ENCODE measurements at places on chromosomes 16 and 17.

DNA sequence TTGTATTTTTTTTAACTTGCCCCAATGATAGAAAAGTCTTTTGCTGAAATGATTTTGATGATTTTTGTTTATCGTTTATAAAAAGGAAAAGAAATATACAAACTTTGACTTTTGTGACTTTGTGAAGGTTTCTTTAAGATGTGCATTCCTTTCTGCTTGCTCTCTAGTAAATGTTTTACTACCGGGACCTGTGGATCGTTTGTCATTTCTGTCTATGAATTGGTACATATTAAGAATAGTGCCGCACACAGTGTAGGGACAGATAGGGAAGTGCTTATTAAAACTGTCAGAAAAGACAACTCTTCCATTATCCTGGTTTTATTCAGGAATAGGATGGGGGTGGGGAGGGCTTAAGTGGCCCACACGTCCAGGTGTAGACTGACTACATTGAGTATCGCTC, 8.1 kb upstream of the PSMC5 start:
- DNase-seq, result no peak

DNA sequence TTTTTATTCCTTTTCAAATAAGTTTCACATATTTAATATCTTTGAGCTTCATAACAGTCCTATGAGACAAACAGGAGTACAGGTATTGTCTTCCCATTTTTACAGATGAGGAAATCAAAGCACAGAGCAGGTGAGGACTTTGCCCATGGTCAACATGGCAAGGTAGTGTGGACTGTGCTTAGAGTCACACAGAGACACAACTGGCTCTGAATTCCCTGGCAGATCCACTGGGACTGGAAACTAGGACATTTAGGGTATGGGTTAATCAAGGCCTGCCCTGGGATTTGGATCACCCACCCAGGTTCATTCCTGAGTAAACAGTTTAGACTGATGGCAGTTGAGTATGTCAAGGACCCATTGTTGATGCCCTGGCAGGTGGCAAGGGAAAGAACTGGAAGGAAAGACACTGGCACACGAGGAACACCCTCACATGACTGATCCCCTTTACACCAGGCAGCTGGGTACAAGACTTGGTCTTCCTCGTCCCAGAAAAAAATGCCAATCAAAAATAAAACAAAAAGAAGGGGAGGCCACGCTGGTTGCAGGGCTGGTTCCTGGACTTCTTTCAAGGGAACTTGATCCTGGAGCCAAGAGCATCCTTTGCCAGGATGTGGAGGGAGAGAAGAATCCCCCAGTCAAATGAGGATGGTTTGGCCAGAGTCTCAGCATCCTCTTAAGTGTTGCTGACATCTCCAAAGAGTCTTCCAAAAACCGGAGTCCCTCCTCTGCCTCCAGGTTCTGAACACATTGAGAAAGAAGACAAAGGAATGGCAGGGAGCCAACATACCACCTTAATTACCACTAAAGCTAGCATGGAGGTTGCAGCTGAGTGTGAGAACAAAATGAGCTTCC, 34.9 kb downstream of the CHD9 start:
- DNase-seq, result no peak

DNA sequence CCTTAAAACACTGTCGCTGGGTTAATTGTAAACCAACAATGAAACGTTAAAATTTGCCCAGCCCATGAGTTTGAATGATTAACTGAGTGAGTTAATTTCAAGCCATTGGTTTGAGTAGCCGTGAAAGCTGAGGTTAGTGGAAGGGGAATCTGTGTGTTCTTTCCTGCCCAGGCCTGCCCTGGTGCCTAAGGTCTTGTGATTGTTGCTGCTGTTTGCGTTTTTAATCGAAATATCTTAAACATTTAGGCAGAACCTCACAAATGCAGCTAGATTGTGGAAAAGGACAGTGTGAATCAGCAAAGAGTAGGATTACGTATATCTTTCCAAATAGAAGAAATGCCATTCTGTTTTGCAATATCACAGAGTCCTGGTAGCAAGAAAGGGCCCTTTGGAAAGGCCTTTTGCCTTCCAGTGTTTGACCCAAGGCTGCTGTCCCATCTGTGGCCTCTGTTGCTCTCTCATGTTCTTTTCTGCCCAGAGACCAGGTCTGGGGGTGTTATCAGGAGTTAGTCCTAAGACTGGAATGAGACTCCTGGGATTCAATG, 113.8 kb downstream of the MSI2 start:
- DNase-seq, result no peak

DNA sequence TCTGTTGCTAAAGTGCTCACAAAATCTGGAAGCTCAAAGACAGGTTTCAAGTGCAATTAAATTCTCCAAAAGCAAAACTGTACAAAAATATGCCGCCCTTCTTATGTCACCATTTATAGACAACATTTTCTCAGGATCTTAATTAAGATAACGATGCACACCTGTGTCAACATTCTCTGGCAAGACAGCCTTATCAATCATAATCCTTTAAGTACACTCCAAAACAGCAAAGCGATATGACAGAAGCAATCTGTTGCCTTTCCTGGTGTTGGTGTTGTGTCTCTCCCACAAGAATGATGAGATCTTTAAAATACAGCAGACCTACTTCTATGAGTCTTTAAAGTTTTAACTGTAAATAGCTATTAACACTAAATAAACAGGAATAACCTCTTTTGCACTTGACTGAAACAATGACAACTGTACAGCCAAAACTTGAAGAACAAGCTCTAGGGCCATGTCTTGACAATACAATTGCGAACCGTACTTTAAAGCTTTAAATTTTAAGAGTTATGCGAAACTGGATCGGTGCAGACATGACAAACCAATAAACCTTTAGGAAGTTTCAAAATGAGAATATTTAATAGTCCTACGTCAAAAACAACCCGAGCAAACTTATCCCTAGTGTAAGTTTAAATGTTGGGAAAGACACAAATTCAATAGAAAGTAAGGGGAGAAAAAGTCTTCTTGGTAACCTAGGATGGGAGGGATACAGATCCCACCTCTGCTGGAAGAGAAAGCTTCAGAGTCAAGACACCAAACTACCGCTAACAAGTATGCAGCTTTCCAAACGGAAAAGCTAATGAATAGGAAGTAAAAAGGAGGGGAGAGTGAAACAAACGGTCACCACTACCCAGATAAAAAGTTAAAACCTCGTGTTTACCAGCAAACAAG, 3.3 kb upstream of the IRX5 start:
- no peak for DNase-seq

DNA sequence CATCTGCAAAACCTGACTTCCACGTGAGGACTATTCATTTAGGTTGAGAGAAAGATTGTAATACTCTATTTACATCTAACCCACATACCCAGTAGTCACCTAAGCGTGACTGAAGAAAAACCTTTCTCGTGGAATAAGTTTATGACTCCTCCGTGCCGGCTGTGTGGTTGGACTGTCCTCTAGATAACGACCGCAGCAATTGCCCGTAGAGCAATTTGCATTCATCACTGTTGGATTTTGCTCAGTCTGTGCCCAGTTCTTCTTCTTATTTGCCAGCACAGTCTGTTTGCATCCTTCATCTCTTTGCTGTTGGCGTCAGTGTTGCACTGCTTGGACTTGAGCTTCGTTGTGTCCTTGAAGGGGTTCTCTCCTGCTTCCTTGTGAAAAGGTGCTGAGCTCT, 131.3 kb downstream of the CYB561 start:
- no peak for DNase-seq

GRCh38 chr16:83819361-83819760, 11.6 kb downstream of the HSBP1 start:
- DNase-seq, result no peak

DNA sequence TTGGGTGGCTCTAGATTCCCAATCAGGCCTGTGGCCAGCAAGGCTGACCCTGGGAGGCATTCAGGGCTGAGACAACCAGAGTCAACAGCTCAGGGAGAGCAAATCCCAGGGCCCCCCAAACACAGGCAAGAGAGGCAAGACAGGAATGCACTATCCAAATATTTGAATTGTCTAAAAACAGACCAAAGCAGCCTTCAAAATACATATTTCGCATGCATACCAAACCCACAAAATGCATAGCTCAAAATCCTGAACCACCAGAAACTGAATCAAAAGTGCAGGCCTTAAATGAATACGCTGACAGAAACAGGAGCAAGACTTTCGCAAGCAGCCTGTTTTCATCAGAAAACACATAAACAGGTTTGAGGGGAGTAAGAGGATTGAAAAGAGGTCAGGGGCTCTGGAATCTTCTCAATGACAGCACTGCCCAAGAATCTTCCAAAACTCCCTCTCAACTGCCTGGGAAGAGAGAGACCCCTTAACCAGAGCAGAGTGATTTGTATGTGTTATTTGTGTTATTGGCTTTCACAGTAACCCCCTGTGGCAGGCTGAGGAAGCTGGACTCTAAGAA, 213.6 kb upstream of the CDH5 start:
- DNase-seq, result no peak
